ENCODE measurements at places on chromosomes 1 and 21. TPM values are rescaled to one million over a fixed set of nuclear protein-coding genes. Genes with fewer than 3 reads are reported as not detected.

- DNase-seq: no peak
Measured at GRCh38 chr1:1835546-1835945, 55.3 kb downstream of the GNB1 start.

GRCh38 chr1:232951180-232951579 is 769 bp downstream of the NTPCR start:
- no peak for DNase-seq

DNA sequence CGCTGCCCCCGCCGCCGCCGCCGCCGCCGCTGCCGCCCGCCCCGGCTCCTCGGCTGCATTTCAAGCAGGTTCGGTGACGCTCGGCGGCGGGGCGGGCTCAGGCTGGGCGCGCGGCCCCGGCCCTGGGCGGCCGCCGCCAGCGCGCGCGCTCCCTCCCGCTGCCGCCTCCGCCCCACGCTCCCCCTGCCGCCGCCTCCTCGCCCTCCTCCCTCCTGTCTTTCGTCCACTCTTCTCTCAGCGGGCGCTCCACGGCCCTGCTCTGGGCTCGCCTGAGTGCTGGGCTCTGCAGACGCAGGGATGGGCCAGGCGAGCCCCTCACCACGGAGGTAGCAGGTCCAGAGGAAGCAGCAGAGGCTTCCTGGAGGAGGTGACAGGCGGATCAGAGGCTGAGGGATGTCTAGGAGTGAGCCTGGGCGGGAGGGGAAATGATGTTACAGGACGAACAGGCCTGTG is at the start of gene LRP8:
TSS of gene LRP8 (minus strand) at position 62 of the 453 bp plus-strand sequence. CDS start 158 bp downstream, outside the sequence.
- DNase-seq: peak; percentile 70

DNA sequence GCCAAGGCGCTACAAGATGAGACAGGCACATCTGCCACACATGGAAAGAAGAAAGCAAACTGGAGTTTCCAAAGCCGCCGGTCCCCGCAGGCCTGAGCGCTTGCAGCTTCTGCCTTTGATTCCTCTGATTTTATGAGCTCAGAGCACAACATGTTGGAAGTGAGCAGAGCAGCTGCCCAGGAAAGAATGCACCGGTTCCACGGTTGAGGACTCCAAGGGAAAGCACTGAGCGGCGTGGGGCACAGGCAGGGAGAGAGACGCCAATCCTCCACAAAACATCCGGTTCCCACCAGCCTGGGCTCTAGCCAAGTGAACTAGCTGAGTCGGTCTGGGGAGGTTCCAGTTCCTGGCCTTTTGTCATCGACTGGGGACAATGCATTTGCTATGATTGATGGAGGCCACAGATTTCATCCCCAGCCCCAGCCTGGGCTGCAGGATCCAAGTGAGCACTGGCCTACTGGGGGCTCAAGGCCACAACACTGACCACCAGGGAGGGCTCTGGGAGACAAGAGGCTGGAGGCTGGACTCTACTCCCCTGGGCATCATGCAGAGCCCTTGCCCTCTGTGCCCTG is 253.1 kb upstream of the IRF2BP2 start:
- DNase-seq: peak; percentile 70

- no peak for DNase-seq
Measured at GRCh38 chr1:219412772-219413171, 200.1 kb downstream of the ZC3H11B start.

DNA sequence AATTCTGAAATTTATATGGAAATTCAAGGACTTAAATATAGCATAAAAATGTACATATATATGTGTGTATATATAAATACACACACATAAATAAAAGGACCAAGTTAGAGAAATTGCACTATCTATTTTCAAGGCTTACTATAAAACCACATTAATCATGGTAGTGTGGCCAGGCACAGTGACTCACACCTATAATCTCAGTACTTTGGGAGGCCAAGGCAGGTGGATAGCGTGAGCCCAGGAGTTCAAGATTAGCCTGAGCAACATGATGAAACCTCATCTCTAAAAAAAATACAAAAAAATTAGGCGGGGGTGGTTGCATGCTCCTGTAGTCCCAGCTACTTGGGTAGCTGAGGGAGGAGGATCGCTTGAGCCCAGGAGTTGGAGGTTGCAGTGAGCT is 171.4 kb upstream of the GORAB start:
- DNase-seq: no peak

GRCh38 chr1:214331827-214332423 is 51.0 kb downstream of the SMYD2 start:
- no peak for DNase-seq

GRCh38 chr1:116908820-116909511 is 750 bp upstream of the PTGFRN start:
- no peak for DNase-seq

- DNase-seq: no peak
Measured at GRCh38 chr1:33364565-33364918, 43.6 kb upstream of the A3GALT2 start.

DNA sequence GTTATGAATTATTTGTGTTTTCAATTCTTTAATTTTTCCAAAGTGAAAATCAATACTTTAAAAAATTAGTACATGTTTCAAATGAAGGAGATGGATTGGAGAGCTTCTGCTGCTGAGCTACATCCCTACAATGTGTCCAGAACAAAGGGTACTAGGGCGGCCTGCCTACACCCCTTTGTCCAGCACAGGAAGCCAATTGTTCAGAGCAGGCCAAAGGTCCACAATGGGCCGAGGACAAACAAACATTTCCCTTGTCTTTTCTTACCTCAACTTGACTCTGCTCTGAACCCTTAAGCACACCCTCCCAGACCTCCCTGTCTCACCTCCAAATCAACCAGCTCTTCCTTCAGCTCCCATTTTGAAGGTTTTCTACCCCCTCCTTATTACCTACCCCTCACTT is 39.4 kb upstream of the CAMK1G start:
- DNase-seq: no peak

- no peak for DNase-seq
Measured at GRCh38 chr1:205593967-205594366, 37.8 kb downstream of the ELK4 start.

- no peak for DNase-seq
Measured at GRCh38 chr1:50023292-50024159, at the start of gene AGBL4. Gene AGBL4 (minus strand): TSS chr1:50023954.

DNA sequence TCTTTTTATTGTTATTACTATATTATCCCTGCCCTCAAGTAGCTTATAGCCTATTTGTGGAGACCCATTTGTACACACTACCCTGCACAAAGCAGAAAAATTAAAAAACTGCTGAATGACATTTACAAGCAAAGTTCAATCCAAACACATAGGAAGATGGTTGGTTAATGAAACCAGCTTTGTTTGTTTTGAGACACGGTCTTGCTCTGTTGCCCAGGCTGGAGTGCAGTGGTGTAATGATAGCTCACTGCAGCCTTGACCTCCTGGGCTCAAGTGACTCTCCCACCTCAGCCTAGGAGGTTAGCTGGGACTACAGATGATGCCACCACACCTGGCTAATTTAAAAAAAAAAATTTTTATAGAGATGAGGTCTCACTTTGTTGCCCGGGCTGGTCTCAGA is 31.6 kb downstream of the TGFB2 start:
- no peak for DNase-seq

- no peak for DNase-seq
Measured at GRCh38 chr1:18950401-18951026, 6.0 kb downstream of the IFFO2 start.

- DNase-seq: no peak
Measured at GRCh38 chr1:33928251-33928650, 64.4 kb downstream of the HMGB4 start.

DNA sequence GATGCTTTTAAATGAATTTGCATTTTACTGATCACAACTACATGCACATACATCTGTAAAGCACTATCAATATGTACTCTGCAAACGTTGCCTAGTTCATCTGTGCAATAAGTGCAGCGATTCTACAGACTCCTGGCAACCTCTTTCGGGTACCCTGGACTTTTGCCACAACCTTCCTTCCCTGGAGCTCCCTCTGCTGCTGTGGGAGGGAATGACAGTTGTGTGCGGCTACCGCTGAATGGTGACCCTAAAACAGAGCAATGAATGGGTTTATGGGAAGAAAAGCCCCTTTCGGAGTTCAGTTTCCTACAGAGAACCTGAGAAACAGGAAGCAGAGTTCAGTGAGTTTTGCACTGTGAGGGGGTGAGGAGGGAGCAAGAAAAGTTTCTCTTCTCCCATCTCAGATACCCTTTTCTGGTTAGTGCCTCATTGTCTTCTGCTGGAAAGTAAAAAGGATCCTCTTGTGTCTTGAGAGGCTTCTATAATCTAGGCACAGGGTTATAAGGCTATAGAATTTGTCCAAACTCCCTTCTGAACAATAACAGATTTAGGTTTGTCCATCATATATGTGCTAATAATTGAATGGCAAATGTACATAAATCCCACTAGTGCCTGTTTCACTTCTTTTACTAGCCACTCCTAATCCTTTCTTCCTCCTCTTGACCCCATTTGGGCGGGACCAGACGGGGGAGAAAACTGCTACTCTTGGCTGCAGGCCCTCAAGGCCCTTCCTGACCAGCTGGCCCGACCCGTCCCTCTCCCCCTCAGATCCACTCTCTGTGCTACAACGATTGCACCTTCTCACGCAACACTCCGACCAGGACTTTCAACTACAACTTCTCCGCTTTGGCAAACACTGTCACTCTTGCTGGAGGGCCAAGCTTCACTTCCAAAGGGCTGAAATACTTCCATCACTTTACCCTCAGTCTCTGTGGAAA is 19.8 kb upstream of the SARS1 start:
- no peak for DNase-seq

DNA sequence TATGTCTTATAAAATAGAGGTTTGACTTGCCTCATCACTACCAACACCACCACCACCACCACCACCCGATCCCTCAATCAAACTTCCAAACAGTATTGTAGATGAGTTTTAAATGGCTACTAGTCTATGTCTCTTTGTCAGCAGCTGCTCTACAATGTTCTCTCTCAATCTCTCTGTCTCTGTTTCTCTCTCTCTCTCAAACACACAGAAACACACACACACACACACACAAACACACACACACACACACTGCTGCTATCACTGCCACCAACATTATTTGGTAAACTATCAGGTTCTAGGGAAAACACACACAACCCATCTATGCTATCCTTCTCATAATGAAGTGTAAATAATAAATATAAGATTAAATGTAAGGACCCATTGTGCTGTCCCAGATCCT is 2.4 kb downstream of the TNFSF4 start:
- no peak for DNase-seq

- no peak for DNase-seq
Measured at GRCh38 chr1:58805716-58806571, 22.1 kb upstream of the JUN start.

- no peak for DNase-seq
Measured at GRCh38 chr1:182442333-182442732, 7.6 kb upstream of the RGSL1 start.

GRCh38 chr1:152179566-152179965 is 20.5 kb upstream of the RPTN start:
- no peak for DNase-seq

DNA sequence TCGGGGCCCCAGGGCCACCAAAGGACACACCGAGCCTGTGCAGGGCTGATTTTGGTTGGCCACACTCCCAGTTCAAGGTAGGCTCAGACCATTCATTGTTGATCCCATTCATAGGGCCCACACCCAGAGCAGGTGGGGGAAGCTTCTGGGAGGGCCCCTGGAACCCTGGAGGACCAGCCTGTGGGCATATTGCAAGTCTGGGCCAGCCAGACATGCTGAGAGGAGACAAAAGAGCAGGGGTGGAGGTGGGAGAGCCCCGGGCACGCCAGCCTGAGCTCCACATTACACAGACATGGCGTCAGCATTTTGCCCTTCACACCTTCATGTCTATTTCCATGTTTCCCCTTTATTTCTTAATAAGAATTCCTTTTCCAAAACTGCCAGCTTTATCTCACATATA is 25.7 kb downstream of the PMVK start:
- no peak for DNase-seq

- no peak for DNase-seq
Measured at GRCh38 chr21:33266789-33267135, 595 bp downstream of the IL10RB start.

GRCh38 chr1:116334868-116335635 is 38.0 kb upstream of the ATP1A1 start:
- DNase-seq: no peak

- DNase-seq: peak; percentile 72
Measured at GRCh38 chr1:153535242-153536011, at the start of gene S100A6. Gene S100A6 (minus strand): TSS chr1:153535991. CDS start chr1:153535339, 652 bp downstream.

DNA sequence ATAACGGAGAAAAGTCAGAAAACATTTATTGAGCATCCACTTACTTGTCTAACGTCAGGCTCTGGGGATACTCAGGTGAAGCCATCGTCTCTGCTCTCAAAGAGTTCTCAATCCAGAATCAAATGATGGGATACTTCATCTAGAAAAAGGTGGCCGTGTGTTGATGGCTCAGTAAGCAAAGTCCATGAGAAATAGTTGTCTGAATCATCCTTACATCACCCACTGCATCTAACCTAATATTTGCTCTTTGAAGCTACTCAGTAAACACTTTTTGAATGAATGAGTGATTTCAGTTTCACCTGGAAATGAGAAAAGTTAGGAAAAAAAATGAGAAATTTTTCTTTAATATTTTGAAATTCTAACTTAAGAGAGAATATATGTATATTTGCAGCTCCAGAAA is 155.3 kb upstream of the PKN2 start:
- no peak for DNase-seq

DNA sequence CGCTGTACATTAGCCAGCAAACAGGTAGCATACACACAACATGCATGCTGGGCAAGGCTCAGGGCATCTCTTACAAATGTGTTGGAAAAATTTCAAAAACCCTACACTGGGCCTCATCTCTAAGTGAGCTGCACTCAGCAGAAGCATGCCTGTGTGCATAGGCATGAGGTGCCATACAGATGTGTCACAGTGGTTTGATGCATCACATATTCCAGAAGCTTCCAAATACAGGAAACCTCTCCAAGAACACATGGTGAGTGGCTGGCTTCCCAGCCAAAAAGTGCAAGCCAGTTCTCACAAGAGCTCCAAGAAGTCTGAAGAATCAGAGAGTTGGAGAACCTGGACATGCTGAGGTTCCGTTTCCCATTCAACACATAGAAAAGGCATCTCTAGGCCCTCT is 58.3 kb downstream of the CD46 start:
- DNase-seq: no peak

- DNase-seq: no peak
Measured at GRCh38 chr1:27538793-27539192, 48.8 kb upstream of the WASF2 start.

GRCh38 chr1:161216945-161217712 is 2.0 kb downstream of the FCER1G start:
- no peak for DNase-seq

GRCh38 chr1:221430152-221430960 is 311.5 kb downstream of the DUSP10 start:
- DNase-seq: no peak

- no peak for DNase-seq
Measured at GRCh38 chr21:35895598-35895997, 164.7 kb downstream of the SETD4 start.

PGLYRP4 gene
- not detected for total RNA-seq

MIXL1 gene
- total RNA-seq: not detected

GPR25 gene
- total RNA-seq: not detected

LCE3D gene
- total RNA-seq: not detected

KCNJ9 gene
- 0.28 TPM for total RNA-seq

FOXD3 gene
- not detected for total RNA-seq

RGSL1 gene
- total RNA-seq: not detected

GJC2 gene
- 7.9 TPM for total RNA-seq

IFNAR1 gene
- total RNA-seq: 115 TPM
